ENCODE measurements at places on chromosomes 1 and 21. TPM values are rescaled to one million over a fixed set of nuclear protein-coding genes. Genes with fewer than 3 reads are reported as not detected.

Gene KIRREL1
- total RNA-seq = 48.7 TPM

Gene SELL
- not detected for total RNA-seq

Gene S100A1
- total RNA-seq = not detected

Gene UBE2G2
- 76.3 TPM for total RNA-seq

Gene TXNDC12
- 89.1 TPM for total RNA-seq

Gene SH2D5
- total RNA-seq = 0.87 TPM

- DNase-seq = no peak
Observed at GRCh38 chr1:171446386-171446785, 38.9 kb upstream of the PRRC2C start.

- DNase-seq = no peak
Observed at GRCh38 chr1:203671521-203672278, 45.1 kb downstream of the ATP2B4 start.

- no peak for DNase-seq
Observed at GRCh38 chr1:114330451-114330983, 176.8 kb upstream of the SYT6 start.

- no peak for DNase-seq
Observed at GRCh38 chr1:199759268-199759730, 268.2 kb upstream of the NR5A2 start.

- no peak for DNase-seq
Observed at GRCh38 chr1:6775261-6776043, 9.8 kb upstream of the CAMTA1 start.

GRCh38 chr1:51219022-51219421, 17.1 kb upstream of the RNF11 start:
- DNase-seq = no peak

GRCh38 chr1:112727716-112728115, 12.6 kb upstream of the PPM1J start:
- no peak for DNase-seq

GRCh38 chr1:151367658-151368392, 4.7 kb downstream of the SELENBP1 start:
- DNase-seq = no peak

DNA sequence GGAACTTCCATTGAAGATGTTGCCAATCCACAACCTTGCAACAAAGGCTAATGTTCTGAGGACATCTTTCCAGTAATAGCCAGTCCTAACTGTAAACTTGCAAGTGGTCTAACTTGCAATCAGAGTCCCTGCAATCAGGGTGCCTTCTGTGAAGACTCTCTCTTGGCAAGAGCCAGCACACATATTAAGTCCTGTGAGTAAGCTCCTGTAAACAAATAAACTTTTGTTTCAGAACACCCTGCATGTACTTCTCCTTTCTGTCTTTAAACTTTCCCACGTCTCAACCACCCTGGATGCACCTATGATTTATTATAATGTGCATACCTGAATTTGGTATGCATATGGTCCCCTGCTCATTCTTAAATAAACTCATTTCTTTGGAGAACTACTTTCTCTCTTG, 9.1 kb downstream of the GBP7 start:
- no peak for DNase-seq

- DNase-seq = no peak
Observed at GRCh38 chr21:44872649-44873355, 688 bp downstream of the PTTG1IP start.

GRCh38 chr1:107459204-107459904, 318.5 kb downstream of the NTNG1 start:
- DNase-seq = no peak

- no peak for DNase-seq
Observed at GRCh38 chr21:40179166-40179565, 311.9 kb downstream of the PCP4 start.

- DNase-seq = no peak
Observed at GRCh38 chr1:89706700-89707012, 73.7 kb downstream of the LRRC8C start.

DNA sequence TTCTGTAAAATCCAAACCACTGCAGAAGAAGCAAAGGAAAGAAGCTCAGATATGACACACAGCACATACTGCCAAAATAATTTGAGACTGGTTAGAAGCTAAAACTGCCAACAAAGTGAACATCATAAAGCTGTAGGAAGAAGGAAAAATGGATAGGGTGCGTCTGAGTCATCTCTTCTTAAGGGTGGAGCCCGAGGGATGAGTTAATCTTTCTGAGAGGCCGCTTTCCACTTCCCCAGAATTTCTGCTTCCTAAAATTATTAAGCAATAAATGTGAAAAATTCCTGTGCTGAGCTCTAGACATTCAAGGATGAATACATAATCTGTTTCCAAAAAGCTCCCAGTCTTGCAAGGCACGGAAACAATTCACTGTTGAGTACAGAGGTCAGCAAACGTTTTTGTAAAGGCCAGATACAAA, 20.1 kb downstream of the PPT1 start:
- DNase-seq = no peak

- no peak for DNase-seq
Observed at GRCh38 chr1:54263601-54264226, 63.7 kb downstream of the MRPL37 start.

GRCh38 chr21:44516342-44516741, 23.7 kb downstream of the KRTAP10-1 start:
- no peak for DNase-seq

GRCh38 chr1:84621553-84621952, 47.3 kb upstream of the CTBS start:
- DNase-seq = no peak

Data from NCI-H460 (cell line).